Cortex of kidney (tissue), 1 donor: ENCODE measurements at places on chromosomes 16 and 17.

DNA sequence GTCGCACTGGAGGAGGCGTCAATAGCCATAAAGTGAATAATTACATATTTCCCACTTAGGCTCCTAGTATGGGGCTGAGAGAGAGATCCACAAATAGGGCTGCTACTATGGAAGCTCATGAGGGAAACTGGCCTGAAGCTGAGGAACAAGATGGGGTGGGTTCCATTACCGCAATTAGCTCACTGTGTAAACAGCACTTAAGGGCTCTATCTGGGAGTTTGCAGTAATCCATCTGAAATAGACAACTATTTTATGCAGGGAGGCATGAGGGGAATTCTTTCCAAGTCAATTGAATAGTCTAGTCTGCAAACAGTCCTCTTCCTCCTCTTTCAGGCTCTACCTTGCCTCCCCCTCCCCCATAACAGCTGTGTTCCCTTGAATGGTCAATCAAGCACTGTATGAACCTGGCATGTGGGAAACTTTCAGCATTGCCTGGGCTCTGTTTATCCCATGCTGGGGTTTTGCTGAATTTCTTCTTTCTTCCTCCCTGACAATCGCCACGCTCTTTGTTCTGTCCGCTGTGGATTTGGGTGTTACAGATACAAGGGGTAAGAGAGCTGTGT, 56.1 kb upstream of the MAF start:
- no peak for DNase-seq

DNA sequence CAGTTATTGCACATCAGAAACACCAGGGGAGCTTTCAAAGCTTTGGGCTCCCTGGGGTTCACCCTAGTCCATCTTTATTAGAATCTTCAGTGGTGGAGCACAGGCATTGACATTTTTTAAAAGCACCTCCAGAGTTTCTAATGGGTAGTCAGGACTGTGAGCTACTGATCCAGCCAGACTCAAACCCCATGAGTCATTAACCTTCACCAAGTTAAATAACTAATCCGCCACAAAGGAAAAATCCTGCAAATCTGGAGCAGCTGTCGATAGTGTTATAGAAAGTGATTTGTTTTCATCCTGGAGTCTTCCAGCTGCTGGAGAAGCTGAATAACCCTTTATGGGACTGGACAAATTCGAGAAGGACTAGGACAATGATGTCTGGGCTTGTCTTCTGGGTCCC, 93.2 kb upstream of the PIRT start:
- DNase-seq: no peak

DNA sequence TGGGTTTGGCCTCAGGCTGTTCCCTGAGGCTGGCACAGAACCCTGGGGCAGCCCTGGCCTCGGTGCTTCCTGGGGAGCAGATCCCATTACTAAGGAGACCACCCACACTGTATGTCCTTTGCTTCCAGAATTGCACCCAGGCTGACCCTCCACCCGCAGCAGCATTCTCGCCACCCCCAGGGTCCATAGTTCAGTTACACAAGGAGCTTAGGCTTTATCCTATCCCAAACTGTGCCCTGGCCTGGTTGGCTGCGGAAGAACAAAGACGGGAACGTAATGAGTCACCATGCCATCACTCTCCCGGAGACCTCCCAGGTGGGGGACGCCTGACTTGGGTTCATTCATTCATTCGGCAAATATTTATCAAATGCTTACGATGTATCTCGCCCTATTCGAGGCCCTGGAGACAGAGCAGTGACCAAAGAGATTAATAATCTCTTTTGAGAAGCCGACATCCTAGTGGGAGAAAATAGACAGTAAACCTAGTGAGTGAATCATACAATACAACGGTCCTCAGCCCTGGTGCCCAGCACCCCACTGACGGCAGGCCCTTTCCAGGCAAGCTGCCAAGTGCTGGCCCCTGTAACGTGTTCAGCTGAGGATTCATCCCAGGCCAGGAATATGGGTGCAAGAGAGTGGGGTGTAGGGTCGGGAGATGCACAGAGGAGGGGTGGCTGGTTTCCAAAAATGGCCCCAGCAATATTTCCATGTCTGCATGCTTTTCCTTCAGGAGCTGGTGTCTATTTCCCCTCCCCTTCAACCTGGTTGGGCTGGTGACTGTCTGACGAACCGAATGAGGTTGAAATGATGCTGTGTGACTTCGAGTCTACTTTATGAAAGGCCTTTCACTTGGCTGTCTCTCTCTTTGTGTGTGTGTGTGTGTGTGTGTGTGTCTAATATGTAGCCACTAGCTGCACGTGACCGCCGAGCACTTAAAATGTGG, 134.2 kb downstream of the MGAT5B start:
- DNase-seq: no peak

DNA sequence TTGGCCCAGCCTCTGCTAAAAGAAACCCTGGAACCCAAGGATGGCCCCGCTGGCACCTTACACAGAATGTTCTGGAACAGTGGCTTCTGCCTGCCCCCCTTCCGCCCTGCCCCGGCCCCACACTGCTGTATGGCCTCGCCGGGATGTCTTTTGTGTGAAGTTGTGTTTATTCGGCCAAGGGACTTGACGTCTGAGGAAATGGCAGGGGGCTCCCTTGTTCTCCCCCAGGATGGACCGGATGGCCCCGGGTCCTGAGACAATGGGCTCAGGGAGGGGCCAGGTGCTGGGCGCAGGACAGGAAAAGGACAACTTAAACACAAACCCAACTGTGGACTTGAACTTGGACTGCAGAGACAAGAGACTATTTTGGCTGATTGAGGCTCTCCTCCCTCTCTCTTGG, 81.6 kb upstream of the GSE1 start:
- no peak for DNase-seq

GRCh38 chr17:41521574-41522261, 3.0 kb upstream of the KRT15 start:
- no peak for DNase-seq

- DNase-seq: no peak
Observed at GRCh38 chr17:17406225-17406624, 70.6 kb upstream of the MED9 start.

GRCh38 chr16:24999856-25000461, 15.2 kb downstream of the ARHGAP17 start:
- DNase-seq: no peak

GRCh38 chr16:89106533-89107202, 13.0 kb downstream of the ACSF3 start:
- DNase-seq: no peak
